Activated CD4-positive, alpha-beta T cell treated with anti-CD3 and anti-CD28 coated beads, Interleukin-2, amount 50 U/mL, for 4 hours (primary cell): ENCODE measurements at places on chromosomes 6 and 20.

DNA sequence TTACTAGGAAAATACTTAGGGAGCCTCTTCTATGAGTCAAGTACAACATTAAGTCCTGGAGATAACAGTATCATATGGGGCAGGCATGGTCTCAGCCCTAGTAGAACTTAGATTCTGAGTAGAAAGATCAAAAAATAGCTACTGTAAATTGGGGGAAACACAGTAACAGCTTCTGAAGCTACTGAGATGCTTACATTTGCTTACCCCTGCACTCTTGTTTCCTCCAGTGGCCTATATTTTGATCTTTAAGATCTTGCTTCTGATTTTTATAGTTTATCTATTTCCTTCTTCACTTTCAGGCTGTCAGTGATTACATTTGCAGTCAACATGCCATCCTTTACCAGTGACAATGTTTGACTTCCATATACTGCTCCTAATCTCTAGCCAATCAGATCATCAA is 35.3 kb downstream of the HIVEP2 start:
- no peak for DNase-seq

GRCh38 chr20:54622333-54623295 is 147.2 kb downstream of the DOK5 start:
- no peak for DNase-seq

- DNase-seq = no peak
Observed at GRCh38 chr20:63005365-63005861, 1.4 kb downstream of the BHLHE23 start.

DNA sequence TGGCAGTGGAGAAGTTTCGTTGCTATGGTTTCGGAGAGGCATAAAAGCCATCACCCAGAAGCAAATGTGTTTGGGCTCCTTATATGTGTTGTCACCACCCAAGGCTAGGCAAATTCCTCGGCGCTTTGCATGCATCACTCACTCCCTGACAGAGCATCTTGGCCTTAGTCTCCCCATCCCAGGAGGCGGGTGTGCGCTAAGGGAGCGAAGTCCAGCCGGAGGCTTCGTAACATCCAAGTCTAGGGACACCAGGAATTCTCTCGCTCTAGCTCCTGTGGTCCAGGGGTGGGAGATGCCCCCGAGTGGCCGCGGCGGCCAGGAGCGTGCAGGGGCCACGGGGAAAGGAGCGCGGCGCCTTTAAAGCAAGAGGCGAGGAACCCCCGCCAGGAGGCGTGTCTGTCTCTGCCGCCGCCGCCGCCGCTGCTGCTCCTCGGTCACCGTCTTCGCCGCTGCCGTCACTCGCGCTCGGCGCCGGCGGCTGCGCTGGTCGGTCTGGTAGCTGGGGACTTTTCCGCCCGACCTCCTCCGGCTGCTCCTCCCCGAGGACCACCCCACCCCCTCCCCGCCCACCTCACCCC is at the start of gene GRIK2:
TSS of gene GRIK2 (plus strand) at position 458 of the 578 bp plus-strand sequence.
- no peak for DNase-seq

GRCh38 chr6:34552620-34553019 is 3.5 kb downstream of the SPDEF start:
- no peak for DNase-seq

- DNase-seq = no peak
Observed at GRCh38 chr6:3227363-3228045, at the start of gene TUBB2B. TUBB2B (minus strand) TSS chr6:3227653; CDS start chr6:3227543, 110 bp downstream.

DNA sequence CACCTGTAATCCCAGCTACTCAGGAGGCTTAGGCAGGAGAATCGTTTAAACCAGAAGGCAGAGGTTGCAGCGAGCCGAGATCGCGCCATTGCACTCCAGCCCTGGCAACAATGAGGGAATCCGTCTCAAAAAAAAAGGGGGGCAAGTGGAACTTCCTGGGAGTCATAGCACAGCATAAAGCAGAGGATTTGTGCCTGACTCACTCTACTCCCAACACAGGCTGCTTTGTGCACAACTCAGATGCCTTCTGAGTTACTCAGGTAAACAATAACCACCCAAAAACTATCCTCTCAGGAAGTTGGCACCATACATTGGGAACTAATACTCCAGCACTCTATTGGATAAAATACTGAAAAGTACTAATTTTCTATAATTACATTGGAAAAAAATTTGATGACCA is 2.5 kb upstream of the TMEM244 start:
- DNase-seq = no peak

- DNase-seq = no peak
Observed at GRCh38 chr20:17843246-17844132, 125.1 kb downstream of the SNX5 start.

DNA sequence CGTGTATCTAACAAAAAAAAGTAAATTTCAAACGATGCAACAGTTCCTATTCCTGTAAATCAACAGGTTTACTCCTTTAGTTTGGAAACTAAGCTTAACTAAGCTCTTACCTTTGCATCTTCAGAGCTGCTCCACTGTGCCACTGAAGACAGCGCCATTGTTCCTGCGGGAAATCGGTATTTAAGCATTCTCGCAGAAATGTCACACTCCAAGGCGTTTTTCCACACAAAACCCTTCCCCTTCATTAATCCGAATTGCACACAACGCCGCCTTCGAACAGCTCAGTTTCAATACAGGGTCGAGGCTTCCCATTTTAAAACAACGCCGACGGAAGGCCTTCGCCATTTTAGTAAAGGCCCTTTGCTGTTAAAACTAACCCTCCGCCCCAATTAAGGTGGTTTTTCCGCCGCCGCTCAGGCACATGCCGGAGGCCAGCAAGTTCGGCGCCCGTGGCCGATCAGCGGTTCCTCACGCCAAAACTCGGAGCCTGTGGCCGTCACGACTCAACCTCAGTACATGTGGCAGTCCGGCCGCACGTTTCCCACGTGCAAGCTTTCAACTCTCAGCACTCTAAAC is 35.4 kb upstream of the SYNCRIP start:
- DNase-seq = no peak

DNA sequence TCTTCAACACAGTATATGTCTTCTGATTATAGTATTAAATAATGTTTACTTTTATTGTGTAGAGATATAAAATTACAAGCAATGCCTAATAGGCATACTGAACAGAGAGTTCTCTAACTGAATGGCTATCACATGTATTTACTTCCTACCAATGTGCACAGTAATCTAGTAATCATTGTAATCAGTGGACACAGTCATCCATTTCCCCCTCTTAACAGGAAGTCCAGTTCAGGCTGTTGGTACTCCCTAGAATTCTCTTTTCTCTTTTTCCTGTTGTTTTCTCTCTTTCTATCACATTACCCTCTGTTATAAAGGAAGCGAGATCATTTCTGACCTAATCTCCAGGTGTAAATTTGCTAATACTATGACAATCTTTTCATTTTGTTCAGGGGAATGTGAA is 172.5 kb downstream of the HTR1B start:
- DNase-seq = no peak

GRCh38 chr6:167906899-167907298 is 80.2 kb downstream of the AFDN start:
- DNase-seq = no peak

DNA sequence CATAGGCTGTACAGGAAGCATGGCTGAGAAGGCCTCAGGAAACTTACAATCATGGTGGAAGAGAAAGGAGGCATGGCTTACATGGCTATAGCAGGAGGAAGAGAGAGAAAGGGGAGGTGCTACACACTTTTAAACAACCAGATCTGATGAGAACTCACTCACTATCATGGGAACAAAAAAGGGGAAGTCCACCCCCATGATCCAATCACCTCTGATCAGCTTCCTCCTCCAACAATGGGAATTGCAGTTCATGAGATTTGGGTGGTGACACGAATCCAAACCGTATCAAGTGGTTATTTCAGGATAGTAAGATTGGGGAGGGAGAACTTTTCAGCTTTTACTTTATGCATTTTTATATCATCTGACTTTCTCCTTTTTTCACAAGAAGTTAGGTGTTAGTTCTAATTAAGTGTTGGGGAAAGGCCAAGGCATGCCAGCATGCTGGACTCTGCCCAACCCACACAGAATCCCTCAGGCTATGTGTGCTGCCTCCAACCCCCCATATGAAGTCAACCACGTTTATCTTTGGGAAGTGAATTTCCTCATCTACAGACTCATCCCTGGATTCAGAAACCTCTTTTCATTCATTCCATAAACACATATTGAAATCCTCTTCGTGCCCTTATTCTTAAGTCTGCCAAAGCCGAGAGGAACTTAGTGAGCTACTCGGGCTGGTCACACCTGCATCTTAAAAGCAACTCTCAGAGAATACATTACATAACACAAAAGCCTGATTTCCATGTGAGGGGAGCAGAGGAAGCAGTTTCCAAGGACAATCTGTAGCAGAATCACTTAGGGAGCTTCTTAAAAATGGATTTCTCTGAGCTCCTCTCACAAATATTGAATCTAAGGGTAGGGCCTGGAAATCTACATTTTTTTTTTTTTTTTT is 16.7 kb upstream of the CLIC5 start:
- no peak for DNase-seq

GRCh38 chr6:29739136-29739881 is 16.1 kb downstream of the HLA-F start:
- no peak for DNase-seq
